ENCODE measurements at places on chromosomes 3 and 15. TPM values are rescaled to one million over a fixed set of nuclear protein-coding genes. Genes with fewer than 3 reads are reported as not detected.

TPRG1 gene
- total RNA-seq, result 1.1 TPM

SLC7A14 gene
- not detected for total RNA-seq

FBXO45 gene
- total RNA-seq, result 26.3 TPM

SEMA3B gene
- 1.2 TPM for total RNA-seq

ACKR4 gene
- 0.18 TPM for total RNA-seq

NR1I2 gene
- total RNA-seq, result 1.4 TPM

CLSTN2 gene
- 0.08 TPM for total RNA-seq

PLXNB1 gene
- total RNA-seq, result 1.6 TPM

PODXL2 gene
- 1.7 TPM for total RNA-seq

ARPIN gene
- not detected for total RNA-seq

VIPR1 gene
- total RNA-seq, result 6.0 TPM

SLC28A2 gene
- not detected for total RNA-seq

SOX14 gene
- not detected for total RNA-seq

TMIE gene
- total RNA-seq, result 0.42 TPM

AGTR1 gene
- not detected for total RNA-seq

FETUB gene
- total RNA-seq, result not detected

TRIM42 gene
- not detected for total RNA-seq

ZPLD1 gene
- total RNA-seq, result not detected

SH2D7 gene
- total RNA-seq, result not detected

EFHB gene
- 0.87 TPM for total RNA-seq

PRR20G gene
- not detected for total RNA-seq

PPP1R14D gene
- total RNA-seq, result not detected

BLOC1S6 gene
- total RNA-seq, result 49.2 TPM

A4GNT gene
- not detected for total RNA-seq

All from activated naive CD8-positive, alpha-beta T cell treated with anti-CD3 and anti-CD28 coated beads for 36 hours (primary cell).